ENCODE measurements at places on chromosomes 5 and 9.

- DNase-seq = no peak
Observed at GRCh38 chr9:130927995-130928900, 10.8 kb downstream of the FIBCD1 start.

GRCh38 chr5:148807851-148808250 is 18.6 kb upstream of the ADRB2 start:
- no peak for DNase-seq

GRCh38 chr5:82676661-82677060 is 398.5 kb upstream of the RPS23 start:
- DNase-seq = no peak

- DNase-seq = no peak
Observed at GRCh38 chr5:74251141-74252035, 389.1 kb downstream of the ENC1 start.

- no peak for DNase-seq
Observed at GRCh38 chr5:55923177-55923771, 71.5 kb downstream of the IL6ST start.

DNA sequence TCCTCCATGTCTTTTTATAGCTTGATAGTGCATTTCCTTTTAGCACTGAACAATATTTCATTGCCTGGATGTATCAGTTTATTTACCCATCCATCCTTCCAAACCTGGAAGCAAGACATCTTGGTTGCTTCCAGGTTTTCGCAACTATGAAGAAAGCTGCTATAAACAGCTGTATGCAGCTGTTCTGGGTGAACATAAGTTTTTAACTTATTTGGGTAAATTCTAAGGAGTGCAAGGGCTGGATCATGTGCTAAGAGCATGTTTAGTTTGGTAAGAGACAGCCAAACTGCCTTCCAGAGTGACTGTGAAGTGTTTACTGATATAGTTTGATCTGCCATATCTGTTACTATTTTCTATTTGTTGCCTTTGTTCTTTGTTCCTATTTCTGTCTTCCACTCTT is 58.5 kb downstream of the CSF2 start:
- no peak for DNase-seq

GRCh38 chr5:88813805-88814575 is 69.0 kb downstream of the MEF2C start:
- no peak for DNase-seq

- DNase-seq = no peak
Observed at GRCh38 chr5:31347552-31347905, 154.0 kb downstream of the CDH6 start.

- DNase-seq = no peak
Observed at GRCh38 chr9:83536332-83536731, 1.9 kb downstream of the FRMD3 start.

- DNase-seq = no peak
Observed at GRCh38 chr5:62576570-62577170, 1.9 kb upstream of the LRRC70 start.

Measured in cerebellar cortex (tissue), 1 donor.